CD4-positive, alpha-beta T cell treated with Interleukin-17A for 1 hour (primary cell): ENCODE measurements at places on chromosomes 3 and 15.

- no peak for DNase-seq
Observed at GRCh38 chr15:23446215-23447106, 582 bp downstream of the GOLGA6L2 start.

DNA sequence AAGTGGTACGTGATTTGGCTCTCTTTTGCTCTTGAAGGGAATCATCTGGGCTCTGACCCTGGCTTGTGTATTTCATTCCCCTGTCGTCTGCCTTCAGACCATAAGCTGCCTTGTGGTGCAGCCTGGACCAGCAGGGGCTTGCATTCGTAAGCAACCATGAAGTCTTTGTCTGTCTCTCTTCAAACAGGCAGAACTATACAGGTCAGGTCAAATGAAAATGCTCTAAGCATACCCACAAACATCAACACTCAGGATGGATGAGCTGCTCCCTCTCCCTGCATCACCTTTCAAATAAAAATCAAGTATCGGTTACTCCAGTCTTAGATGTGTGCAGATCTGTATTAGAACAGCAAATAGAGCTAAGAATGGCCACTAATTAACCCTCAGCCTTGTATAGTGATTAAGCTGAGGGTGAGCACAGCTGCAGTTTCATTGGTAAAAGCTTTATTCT is 268.6 kb upstream of the UBE2E1 start:
- DNase-seq, result no peak

- DNase-seq, result no peak
Observed at GRCh38 chr3:40895109-40895508, 304.2 kb upstream of the CTNNB1 start.

- no peak for DNase-seq
Observed at GRCh38 chr15:33243869-33244268, 49.4 kb upstream of the FMN1 start.

DNA sequence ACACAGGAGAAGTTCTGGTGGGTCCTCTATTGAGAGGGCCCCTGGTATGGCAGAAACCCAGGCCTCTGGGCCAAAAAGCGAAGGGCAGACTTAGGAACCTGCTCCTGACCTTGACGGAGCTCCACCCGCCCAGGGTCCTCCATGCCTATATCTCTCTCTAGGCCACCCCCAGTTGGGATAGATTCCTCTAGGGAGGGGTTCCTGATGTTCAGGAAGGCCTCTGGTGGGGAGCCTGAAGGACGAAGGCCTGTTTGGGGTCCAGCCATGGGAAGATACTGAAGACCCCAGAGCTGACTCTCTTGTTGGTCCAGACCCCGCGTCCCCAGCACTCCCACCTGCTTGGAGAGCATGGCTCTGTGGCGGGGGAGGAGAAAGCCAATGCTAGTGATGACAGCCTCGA is 104.2 kb downstream of the CORO2B start:
- DNase-seq, result no peak

- peak; percentile 69 for DNase-seq
Observed at GRCh38 chr3:195609229-195609628, 25.5 kb upstream of the APOD start.

DNA sequence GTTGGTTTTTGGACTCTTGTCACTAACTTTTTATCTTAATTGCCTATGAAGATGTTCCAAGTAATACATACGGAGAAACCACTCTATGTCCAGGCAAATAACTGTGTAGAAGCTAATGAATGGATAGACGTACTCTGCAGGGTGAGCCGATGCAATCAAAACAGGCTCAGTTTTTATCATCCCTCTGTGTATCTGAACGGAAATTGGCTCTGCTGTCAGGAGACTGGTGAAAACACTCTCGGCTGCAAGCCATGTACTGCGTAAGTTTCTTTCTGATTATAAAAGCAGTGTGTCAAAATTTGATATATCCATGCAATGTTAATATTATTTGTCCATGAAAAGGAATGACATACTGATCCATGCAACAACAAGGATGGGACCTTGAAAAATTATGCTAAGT is 121.6 kb downstream of the RASA2 start:
- no peak for DNase-seq
